NCI-H187 (cell line): ENCODE measurements at places on chromosomes 3 and 15.

GRCh38 chr3:67685499-67685898 lies 31.1 kb upstream of the SUCLG2 start:
- DNase-seq: no peak

DNA sequence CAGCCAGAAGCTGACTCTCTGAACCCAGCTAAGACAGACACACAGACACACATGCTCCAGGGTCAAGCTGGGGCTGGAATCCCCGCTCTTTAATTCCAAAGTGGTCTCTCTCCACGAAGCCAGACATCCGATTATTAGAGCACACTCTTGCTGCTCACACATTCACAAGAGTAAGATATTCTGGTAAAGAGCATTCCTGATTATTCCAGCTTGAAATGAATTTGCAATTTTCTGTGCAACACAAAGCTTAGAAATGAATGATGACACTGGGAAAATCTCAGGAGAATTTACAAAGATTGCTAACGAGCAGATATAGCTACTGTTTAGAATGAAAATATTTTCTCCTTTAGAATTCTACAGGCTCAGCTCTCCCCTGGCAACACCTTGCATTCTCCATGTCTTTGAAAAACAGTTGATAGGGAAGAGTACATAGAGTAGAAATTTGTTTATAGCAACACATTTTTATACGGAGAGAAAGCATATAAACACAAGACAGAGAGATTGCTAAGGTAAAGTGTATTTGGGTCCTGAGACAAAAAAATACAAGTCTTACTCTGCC lies 80.6 kb upstream of the EIF1B start:
- DNase-seq: no peak

GRCh38 chr3:60047426-60048200 lies 997.8 kb upstream of the CFAP20DC start:
- DNase-seq: no peak

- no peak for DNase-seq
These were observed 19.8 kb downstream of the CD200 start for GRCh38 chr3:112352720-112353119.

DNA sequence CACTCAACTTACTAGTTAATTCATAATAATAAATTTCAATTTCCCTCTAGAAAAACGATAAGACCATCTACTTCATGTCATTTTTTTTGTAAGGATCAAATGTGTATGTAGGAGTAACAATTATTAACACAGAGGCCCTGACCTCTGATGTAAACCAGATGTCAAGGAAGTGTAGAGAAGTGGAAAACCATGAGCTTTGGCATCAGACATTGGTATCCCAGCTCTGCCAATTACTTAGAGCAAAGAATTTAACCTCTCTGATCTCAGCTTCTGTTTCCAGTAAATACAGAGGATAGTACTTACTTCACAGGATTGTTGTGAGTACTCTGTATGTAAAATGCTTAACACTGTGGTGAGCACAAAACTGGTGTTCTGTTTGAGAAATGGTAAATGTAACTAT lies 17.5 kb downstream of the AQR start:
- no peak for DNase-seq
